ENCODE measurements at places on chromosomes 7 and 10. TPM values are rescaled to one million over a fixed set of nuclear protein-coding genes. Genes with fewer than 3 reads are reported as not detected.
A peak's percentile ranks its signal among the peaks of the same experiment; 100 is the strongest.

ANXA8L1 gene
- total RNA-seq = not detected

VAX1 gene
- total RNA-seq = not detected

PDE1C gene
- total RNA-seq = not detected

GLI3 gene
- total RNA-seq = 0.36 TPM

DNA sequence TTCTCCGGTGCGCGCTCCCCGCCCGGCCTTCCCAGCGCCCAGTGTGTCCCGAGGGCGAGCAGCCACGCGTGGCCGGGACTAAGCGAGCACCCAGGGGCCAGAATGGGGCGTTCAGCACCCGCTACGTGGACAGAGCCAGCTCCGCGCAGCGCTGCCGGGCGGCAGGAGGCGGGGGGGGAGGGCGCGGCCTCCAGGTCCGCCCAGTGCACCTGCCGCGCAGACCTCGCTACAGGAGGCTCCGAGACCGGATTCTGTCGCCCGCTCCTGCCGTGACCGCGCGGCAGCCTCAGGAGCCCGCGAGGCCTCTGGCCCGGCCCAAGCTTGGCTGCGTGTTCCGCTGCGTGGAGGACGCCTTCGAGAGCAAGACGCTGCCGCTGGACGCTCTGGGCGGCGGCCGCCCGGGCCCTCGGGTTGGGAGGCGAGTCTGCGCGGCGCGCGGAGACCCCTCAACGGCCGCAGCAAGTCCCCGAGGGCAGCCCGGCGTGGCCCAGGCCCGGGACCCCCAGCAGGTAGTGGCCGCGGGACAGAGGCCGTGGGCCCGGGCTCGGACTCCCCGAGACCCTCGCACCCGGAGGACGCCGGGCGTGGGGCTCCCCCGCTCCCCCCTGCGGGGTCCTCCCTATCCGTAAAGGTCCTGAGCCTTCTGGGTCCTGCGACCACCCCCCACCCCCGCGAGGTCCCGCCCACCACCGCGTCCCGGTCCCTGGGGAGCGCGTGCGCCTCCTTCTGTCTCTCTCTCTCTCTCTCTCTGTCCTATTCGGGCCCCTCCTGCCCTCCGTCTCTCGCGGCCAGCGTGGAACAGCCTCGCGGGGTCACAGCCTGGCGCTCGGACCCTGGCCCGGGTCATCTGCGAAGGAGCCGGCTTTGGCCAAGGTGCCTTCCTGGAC lies 904 bp upstream of the DPYSL4 start:
- peaks cover 24% of the 10 kb centered on the region for H3K4me1 ChIP-seq
- peak; percentile 84 for DNase-seq
- H3K4me3 ChIP-seq = peak overlapping the region; percentile 49
- H3K27me3 ChIP-seq = peaks cover 18% of the 10 kb centered on the region

GRCh38 chr10:681670-682318 lies 7.7 kb downstream of the DIP2C start:
- no peak for DNase-seq
- H3K27me3 ChIP-seq = no peaks in the 10 kb centered on the region
- H3K27ac ChIP-seq = no peak overlapping the region
- no peaks in the 10 kb centered on the region for H3K4me1 ChIP-seq

- H3K27ac ChIP-seq = no peak overlapping the region
- DNase-seq = no peak
- no peaks in the 10 kb centered on the region for H3K4me1 ChIP-seq
- H3K27me3 ChIP-seq = no peaks in the 10 kb centered on the region
- H3K4me3 ChIP-seq = no peak overlapping the region
Observed at GRCh38 chr7:123230147-123230546, 30.4 kb upstream of the SLC13A1 start.

DNA sequence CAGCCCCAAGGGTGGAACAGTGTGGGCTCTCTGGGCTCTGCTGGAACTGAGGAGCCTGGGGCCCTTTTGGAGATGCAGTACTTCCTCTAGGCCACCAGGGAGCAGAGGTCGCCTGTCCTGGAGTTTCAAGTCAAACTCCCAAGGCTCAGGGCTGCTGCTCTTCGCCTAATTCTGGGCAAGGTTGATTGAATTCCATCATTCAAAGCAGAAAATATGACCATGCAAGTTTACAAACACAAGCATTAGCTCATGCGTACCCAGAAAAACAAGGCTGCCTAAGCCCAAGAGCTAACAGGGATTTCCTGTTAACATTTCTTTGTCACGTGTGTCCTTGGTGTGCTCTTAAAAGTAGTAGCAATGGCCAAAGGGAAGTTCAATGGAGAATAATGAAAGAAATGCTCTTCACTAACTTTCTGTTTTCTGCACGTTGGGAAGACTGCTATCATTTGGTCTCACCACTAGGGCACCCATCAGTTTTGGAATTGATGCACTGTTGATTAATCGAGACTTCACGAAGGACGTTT lies 20.1 kb downstream of the LDB3 start:
- peaks cover 6% of the 10 kb centered on the region for H3K4me1 ChIP-seq
- no peak overlapping the region for H3K27ac ChIP-seq
- no peaks in the 10 kb centered on the region for H3K36me3 ChIP-seq
- DNase-seq = peak; percentile 34
- H3K4me3 ChIP-seq = no peak overlapping the region

DNA sequence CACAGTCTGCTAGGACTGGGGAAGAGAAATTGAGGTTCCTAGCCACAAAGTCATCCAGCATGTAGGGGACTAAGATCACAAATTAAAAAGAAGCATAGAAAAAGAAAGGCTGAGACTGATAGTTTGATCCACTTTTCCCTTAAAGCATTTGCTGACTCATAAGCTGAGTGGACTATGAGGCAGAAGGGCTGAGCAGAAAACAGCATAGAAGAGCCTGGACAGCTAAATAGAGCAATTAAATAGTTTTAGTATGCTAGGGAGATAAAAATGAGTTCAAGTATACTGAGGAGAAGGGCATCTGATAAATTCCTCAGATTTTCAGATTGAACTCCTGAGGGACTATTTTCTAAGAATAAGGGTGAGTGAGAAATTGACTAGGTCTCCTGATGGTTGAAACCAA lies 155.9 kb upstream of the EGR2 start:
- no peak overlapping the region for H3K27ac ChIP-seq
- H3K27me3 ChIP-seq = peaks cover 5% of the 10 kb centered on the region

GRCh38 chr10:71980181-71981014 lies 16.2 kb downstream of the CHST3 start:
- H3K4me3 ChIP-seq = no peak overlapping the region
- no peaks in the 10 kb centered on the region for H3K4me1 ChIP-seq

DNA sequence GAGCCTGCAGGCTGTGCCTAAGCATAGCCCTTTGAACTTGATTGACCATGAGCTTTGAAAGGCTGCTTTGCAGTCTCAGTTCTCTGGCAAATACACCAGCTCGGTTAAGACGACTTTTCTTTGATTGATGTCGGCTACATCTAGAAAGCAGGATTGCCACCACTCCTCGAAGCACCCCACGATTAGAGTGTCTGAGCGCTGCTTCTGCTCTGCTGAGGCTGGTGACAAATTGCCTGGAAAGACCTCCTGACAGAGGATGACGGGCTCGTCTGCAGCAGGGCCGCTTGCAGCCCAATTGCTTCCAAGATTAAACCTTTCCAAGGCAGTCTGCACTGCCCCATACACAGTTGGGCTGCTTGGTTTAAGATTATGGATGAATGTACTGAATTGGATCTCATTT lies 182.0 kb downstream of the CUX1 start:
- no peak for DNase-seq
- H3K4me1 ChIP-seq = no peaks in the 10 kb centered on the region
- no peak overlapping the region for H3K4me3 ChIP-seq
- H3K27me3 ChIP-seq = no peaks in the 10 kb centered on the region

- no peak overlapping the region for H3K27ac ChIP-seq
- no peaks in the 10 kb centered on the region for H3K4me1 ChIP-seq
- H3K36me3 ChIP-seq = peaks cover 62% of the 10 kb centered on the region
- DNase-seq = no peak
Observed at GRCh38 chr7:152351168-152351567, 84.6 kb downstream of the KMT2C start.

DNA sequence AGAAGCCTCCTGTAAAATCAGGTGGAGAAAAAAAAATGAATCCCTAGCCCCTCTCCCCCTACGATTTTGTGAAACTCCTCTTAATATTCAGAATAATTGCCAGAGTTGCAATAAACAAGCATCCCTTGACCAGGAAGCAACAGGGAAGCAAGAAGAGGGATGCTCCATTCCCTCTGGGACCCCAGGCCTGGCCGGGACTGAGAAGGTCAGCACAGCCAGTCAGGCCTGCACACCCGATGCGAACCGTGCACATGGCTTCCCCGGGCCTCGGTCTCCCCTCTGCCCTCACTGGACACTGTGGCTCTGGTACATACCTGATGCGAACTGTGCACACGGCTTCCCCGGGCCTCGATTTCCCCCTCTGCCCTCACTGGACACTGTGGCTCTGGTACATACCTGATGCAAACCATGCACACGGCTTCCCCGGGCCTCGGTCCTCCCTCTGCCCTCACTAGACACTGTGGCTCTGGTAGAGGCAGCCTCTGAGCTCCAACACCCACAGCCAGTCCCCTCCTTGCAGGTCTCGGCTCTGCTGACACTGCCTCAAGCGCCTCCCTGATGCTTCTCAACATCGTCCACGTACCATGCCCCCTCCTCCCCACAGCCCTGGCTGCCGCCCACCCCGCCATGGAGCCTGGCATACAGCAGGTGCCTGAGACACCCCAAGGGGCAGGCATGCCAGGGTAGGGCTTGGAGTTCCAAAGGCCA lies 138.6 kb downstream of the DIP2C start:
- H3K4me1 ChIP-seq = no peaks in the 10 kb centered on the region
- H3K36me3 ChIP-seq = no peaks in the 10 kb centered on the region
- H3K4me3 ChIP-seq = no peak overlapping the region
- peaks cover 6% of the 10 kb centered on the region for H3K27me3 ChIP-seq

DNA sequence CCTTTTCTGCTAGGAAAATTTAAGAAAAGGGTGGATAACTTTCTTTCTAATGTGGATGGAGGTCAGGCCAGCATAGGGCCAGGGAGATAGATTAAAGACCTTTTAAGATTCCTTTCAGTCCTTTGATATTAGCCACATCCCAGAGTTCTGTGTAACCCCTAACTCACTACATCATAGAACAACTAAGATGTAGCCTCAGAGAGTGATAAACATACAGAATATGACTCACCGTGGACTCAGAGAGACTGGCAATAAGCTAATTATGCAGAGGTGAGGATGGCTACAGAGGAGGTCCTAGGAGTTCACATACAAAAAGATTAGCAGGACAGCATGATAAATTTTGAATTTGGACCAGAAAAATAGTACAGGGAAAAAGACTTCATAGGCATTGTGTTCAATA lies 141.0 kb downstream of the AOAH start:
- no peaks in the 10 kb centered on the region for H3K4me1 ChIP-seq
- no peak overlapping the region for H3K27ac ChIP-seq
- H3K4me3 ChIP-seq = no peak overlapping the region
- DNase-seq = no peak

DNA sequence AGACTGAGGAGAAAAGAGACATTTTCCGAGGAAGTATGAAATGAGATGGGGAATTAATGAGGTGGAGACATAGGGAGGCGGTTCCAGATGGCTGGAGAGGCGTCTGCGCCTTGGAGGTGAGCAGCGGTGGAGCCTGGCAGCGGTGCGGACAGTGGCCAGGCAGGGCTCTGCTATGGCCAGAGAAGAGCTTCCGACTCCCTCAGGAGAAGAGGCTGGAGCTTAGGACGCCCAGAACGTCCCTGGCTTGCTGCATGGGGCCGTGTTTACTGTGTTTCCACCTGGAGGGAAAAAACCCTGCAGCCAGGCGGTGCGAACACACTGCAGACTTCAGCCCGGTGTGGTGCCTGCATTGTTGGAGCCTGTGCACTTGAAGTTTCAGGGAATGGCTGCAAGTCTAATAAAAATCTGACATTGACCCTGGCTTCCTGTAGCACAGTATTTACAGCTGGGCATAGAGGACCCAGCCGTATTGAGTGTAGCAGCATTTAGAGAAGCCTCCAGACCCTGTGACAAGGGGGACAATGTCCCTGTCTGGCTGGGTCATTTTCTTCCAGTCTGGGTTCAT lies 447.1 kb upstream of the MKI67 start:
- no peaks in the 10 kb centered on the region for H3K27me3 ChIP-seq
- H3K27ac ChIP-seq = no peak overlapping the region
- no peak overlapping the region for H3K4me3 ChIP-seq

DNA sequence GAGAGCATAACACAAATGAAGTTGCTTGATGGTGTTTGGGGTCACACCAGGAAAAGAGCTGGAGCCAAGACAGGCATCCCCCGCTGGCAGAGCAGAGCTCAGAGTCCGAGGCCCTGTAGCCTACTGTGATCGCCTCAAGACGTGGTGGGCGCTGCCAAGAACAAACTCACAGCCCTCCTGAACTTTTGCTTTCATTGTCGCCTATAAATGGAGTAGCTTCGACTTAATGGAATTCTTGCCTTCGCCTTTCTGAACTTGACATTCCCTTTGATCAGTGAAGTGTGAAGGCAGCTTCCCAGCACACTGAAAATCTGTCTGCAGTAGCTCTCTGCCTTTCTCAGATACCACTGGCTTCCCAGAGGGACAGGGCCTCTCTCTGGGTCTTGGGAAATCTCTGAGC lies 21.3 kb downstream of the CPXM2 start:
- no peaks in the 10 kb centered on the region for H3K4me1 ChIP-seq
- no peak overlapping the region for H3K4me3 ChIP-seq
- no peak for DNase-seq
- H3K27ac ChIP-seq = no peak overlapping the region
- H3K27me3 ChIP-seq = no peaks in the 10 kb centered on the region
- no peaks in the 10 kb centered on the region for H3K36me3 ChIP-seq

- H3K36me3 ChIP-seq = no peaks in the 10 kb centered on the region
- no peak overlapping the region for H3K4me3 ChIP-seq
- no peaks in the 10 kb centered on the region for H3K27me3 ChIP-seq
- no peaks in the 10 kb centered on the region for H3K4me1 ChIP-seq
- no peak overlapping the region for H3K27ac ChIP-seq
Observed at GRCh38 chr7:30705008-30705407, 22.8 kb upstream of the CRHR2 start.

DNA sequence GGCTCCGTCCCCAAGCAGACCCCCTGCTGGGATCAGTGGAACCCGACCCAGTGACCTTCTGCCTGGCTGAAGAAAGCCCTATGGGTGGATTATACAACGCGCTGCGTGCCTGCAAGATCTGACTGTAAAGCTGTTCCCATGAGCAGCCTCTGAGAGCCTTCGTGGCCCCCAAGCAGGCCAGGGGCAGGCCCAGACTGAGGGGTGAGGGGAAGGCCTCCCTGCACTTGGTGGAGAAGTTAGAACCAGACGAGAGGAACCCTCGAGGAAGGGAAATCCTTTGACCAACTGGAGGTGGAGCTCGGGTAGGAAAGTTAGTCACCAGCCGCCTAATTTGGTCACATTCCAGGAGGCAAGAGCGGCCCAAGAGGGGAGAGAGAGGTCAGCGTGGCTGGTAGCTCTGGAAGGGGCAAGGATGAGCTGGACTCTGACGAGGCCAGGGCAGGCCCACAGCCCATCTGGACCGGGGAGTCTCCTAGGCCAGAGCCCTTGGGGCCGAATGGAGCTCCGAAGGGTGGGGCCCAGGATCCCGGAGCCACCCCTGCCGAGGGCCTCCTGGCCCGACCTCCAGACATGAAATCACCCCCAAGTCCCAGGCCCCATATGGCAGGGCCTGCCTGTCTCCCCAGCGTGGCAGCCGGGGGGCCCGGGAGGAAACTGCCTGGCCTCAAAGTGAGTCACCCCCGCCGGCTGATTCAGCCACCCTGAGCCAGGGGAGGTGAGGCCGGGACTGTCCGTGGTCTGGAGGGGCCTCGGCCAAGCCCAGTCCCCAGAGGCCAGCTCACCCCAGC lies 23.3 kb upstream of the PDGFA start:
- H3K4me1 ChIP-seq = no peaks in the 10 kb centered on the region
- no peaks in the 10 kb centered on the region for H3K27me3 ChIP-seq
- H3K4me3 ChIP-seq = no peak overlapping the region

Measured in CD4-positive, alpha-beta T cell (primary cell).